ENCODE measurements at places on chromosomes 5 and 9.

- peak; percentile 82 for DNase-seq
These were observed 129.0 kb downstream of the COL23A1 start for GRCh38 chr5:178461004-178461730.

GRCh38 chr5:434443-435146, 8.4 kb upstream of the EXOC3 start:
- DNase-seq = no peak

DNA sequence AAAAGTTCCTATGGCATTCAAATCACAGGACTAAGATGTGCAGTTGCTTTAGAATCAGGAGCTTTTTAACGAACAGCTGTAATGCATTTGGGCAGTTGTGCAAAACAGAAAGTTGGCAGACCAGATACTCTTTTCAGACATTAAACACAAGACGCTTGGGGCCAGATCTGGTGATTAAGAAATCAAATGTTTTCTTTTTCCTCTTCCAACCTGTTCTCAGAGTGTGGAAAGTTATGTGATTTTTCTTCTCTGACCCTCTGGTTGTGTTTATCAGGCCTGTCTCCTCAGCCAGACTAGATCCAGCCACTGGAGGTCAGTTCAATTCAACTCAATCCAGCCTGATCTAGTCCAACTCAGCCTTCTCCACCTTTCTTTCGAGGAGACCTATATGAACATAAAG, 298.5 kb upstream of the PCSK5 start:
- no peak for DNase-seq

- peak; percentile 54 for DNase-seq
These were observed 137.6 kb downstream of the SUSD1 start for GRCh38 chr9:112037281-112038016.

Measured in cardiac muscle cell (in vitro differentiated cells and primary cell).